ENCODE measurements at places on chromosomes 6 and 20.

- H3K4me1 ChIP-seq = no peaks in the 10 kb centered on the region
- no peak overlapping the region for H3K4me3 ChIP-seq
- no peak for DNase-seq
Measured at GRCh38 chr20:57060407-57061050, 205.9 kb downstream of the BMP7 start.

GRCh38 chr6:167330750-167331149 lies 5.9 kb downstream of the TTLL2 start:
- DNase-seq = no peak
- H3K27me3 ChIP-seq = peaks cover 8% of the 10 kb centered on the region
- H3K36me3 ChIP-seq = no peaks in the 10 kb centered on the region
- no peaks in the 10 kb centered on the region for H3K4me1 ChIP-seq

DNA sequence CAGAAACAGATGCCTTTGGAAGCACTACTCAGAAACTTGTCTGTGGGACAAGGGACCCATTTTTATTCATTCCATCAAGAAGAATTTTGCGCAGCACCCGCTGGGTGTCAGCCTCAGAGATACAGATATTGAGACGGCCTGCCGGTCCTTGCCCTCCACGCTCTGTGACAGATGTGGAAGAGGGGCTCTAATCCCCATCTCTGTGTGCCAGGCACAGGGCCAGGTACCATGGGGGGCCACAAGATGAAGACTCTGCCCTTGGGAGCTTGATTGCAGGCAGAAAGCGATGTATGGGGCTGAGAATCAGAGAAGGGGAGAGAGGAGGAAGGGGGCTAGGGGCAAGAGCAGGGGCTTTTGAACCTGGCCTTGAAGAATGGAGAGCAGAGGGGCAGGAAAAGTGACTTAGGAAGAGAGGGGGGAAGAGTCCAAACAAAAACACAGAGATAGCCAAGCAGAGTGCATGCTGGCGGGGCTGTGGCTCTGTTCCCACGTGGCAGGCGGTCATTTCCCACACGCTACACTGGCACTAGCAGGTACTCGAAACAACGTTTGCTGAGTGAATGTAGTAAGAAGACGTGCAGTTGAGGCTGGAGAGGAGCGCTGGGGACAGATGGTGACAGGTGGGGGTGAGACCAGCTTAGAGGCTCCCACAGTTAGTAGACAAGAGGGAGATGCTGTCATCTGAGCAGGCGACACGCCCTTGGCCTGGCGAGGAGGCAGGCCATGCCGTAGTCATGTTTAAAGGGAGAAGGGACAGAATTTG lies 170.3 kb upstream of the SNX9 start:
- H3K4me1 ChIP-seq = peaks cover 2% of the 10 kb centered on the region
- no peak overlapping the region for H3K4me3 ChIP-seq
- no peak for DNase-seq
- no peaks in the 10 kb centered on the region for H3K27me3 ChIP-seq

GRCh38 chr6:118826096-118826495 lies 67.9 kb upstream of the ASF1A start:
- H3K4me1 ChIP-seq = no peaks in the 10 kb centered on the region
- H3K36me3 ChIP-seq = peaks cover 35% of the 10 kb centered on the region

DNA sequence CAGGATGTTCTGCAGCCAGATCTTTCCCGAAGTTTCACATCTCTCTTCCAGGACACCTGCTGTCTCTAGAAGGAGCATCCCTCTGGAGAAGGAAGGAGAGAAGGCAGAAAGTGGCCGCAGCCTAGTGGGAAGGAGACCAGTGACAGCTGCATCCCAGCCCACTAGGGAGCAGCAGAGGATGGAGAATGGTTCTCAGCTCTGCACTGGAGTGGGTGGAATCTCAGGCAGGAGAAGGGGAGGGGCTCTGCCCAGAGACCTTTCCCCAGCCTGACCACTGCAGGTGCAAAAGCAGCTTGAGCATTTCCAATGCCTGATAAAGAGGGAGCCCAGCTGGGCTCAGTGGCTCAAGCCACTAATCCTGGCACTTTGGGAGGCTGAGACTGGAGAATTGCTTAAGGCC lies 32.3 kb downstream of the NCR2 start:
- H3K4me3 ChIP-seq = no peak overlapping the region
- peaks cover 16% of the 10 kb centered on the region for H3K4me1 ChIP-seq
- H3K27ac ChIP-seq = no peak overlapping the region
- peak; percentile 54 for DNase-seq
- H3K27me3 ChIP-seq = peaks cover 29% of the 10 kb centered on the region
- H3K36me3 ChIP-seq = no peaks in the 10 kb centered on the region

DNA sequence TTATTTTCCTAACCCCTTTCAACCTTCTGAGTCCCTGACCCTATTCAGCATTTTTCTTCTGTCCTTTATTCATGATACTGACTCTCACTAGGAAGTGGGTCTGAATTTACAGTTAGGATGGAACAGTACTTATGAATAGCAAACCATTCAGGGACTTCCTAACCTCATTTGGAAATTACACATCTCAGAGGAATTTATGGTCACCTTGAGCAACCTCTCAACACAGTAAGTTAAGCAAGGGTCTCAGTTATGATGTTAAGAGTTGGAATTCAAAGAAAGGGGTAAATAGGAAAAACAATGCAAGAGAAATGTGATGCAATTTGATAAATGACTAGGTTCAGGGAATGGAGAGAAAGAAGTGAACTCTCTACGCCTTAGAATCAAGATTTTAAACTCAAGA lies 97.3 kb downstream of the GPR6 start:
- H3K36me3 ChIP-seq = no peaks in the 10 kb centered on the region
- no peak overlapping the region for H3K27ac ChIP-seq
- H3K4me1 ChIP-seq = no peaks in the 10 kb centered on the region
- peaks cover 3% of the 10 kb centered on the region for H3K27me3 ChIP-seq

Data from activated naive CD4-positive, alpha-beta T cell treated with anti-CD3 and anti-CD28 coated beads for 36 hours (primary cell).